Substantia nigra (tissue), 51 donors: ENCODE measurements at places on chromosomes 5 and 9.

- no peak for DNase-seq
Observed at GRCh38 chr5:137071931-137072330, 427.2 kb downstream of the SPOCK1 start.

GRCh38 chr5:50745221-50745910 lies 78.9 kb downstream of the PARP8 start:
- DNase-seq, result no peak

DNA sequence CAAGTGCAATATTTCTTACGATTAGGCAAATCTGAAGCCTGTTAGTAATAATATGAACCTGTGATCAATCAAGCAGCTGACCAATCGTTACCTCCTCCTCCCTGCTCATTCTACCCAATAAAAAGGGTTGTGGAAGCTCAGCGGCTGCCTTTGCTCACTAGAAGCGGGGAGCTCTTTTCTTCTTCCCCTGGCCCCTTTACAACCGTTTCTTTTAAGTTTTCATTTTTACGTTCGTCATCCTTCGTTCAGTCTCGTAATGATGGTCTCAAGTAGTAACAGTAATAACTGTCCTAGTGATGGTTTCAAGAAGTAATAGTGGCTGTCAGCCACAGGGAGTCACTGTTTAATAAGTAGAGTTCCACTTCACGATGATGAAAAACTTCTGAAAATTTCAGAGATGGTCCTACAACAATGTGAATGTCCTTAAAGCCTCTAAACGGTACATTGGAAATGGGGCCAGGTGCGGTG lies 6.2 kb downstream of the UGT3A2 start:
- no peak for DNase-seq

DNA sequence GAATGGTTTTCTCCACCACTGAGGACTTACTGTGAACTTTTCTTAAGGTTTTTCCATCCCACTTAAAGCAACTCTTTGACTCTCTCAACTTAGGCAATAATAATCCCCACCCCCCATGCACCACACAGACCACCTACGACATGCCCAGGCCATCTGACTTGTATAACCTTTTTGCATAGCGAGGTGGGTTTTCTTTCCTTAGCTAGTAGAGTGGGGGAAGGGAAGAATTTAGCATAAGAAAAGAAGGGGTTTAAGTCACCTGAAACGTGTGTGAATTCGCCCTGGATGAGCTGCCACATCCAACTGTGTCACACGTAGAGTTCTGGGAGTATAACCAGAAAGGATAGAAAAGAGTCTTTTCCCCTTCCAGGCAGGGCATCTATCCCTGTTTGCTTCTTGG lies 262.7 kb downstream of the YTHDC2 start:
- DNase-seq, result no peak

- no peak for DNase-seq
Observed at GRCh38 chr5:72949481-72949880, 6.4 kb upstream of the FCHO2 start.

DNA sequence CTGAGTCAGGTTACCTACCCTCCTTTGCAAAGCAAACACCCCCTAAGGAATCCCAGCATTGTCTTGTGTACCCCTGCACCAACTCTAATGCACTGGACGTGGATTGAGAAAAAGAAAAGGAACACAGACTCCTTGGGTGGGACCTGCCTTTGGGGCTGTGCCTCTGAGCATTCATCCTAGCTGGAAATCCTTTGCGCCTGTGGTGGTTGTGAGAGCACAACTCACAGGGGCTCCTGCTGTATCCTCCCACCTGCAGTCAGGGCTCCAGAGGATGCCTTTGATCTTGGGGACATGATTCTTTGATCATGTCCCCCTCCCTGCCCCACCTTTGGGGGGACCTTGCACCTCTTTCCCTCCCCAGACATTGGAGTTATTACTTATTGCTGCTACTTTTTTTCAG lies 338.5 kb downstream of the GADD45G start:
- no peak for DNase-seq

DNA sequence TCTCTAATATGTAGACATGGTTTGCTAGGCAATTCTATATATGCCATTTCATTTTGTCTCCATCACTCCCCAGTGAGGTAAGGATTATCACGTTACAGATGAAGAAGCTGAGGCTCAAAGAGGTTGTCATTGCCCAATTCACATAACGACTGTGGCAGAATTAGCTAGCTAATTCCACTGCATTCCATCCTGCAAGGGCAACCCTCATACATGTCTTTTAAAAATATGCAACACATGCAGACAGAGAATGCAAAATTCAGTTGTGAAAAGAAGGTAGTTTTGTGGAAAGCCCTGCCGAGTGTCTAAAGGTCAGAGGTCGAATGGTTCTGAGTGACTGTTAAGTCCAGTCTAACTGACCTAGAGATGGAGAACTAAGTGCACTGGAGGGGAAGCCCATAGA lies 219.2 kb downstream of the PAPPA start:
- DNase-seq, result no peak

DNA sequence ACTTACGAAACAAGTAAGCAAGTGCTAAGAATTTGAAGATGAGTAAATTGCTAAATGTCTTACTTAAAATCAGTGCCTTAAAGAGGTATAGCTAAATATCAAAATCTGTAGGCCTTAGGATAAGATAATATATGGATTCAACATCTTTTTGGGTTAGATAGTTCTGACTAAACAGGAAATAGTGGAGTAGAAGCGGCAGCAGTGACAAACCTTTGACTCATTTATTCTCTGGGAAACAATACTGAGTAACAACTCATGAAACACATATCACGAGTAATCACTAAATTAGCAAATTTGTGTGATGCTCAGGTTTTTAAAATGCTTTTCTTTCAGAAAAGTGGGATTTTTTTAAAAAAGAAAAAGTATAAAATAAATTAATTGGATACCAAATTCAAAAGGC lies 762.1 kb upstream of the TYRP1 start:
- DNase-seq, result no peak

DNA sequence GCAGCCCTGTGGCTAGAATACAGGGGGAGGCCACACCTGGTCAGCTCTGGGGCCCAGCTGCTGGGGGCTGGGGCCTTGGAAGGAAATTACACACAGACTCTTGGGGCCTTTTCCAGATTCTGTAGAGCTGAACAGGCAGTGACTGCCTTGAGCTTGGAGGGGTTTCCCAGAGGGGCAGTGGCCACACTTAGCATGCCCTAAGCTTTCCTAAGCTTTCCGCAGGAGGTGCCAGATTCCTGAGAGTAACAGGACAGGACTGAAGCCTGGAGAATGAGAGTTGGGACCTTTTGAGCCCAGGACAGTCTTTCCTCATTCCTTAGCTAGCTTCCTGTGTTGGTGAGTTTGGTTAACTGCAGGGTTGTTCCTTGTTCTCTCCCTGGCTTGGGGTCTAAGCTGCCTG lies 1.4 kb downstream of the TBC1D13 start:
- no peak for DNase-seq

GRCh38 chr9:69975681-69976080 lies 68.0 kb upstream of the MAMDC2 start:
- DNase-seq, result no peak

DNA sequence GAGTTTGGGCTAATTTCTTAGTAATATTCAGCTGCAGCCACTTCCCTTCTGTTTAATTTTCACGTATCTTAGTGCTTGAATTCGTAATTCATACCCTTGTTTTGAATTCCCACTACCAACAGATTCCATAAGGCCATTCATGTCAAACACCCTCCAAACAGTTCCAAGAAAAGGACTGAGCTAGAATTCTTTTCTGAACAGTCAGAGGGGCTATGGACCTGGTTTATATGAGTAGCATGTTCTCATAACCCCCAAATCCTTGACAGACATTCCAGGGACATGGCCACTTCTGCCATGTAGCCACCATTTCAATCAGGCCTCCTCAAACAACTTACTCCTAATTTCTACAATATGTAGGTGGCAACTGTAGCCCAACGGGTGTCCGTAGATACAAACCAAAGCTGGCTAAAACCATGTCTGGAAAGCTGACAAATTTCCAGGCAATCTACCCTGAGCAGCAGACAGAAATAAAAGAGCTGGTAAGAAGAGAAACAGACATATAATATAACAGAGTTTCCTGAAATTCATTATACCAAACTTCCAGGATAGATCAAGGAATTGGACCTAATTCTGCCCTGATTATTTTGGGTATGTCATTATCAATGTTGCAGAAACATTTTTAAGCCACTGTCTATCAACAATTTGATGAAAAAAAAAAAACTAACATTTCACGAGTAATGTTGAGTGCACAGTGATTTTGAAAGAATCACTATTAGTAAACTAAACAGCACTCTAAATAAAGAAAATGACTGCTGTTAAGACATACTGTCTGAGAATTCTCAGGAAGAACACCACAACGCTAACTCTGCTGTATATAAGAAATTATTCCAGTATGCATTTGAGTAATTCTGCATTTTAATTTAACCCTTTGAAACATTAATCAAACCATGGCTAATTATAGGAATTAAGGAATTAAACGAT lies 40.7 kb downstream of the EBF1 start:
- DNase-seq, result no peak

- no peak for DNase-seq
Observed at GRCh38 chr5:120803282-120803681, 339.2 kb downstream of the PRR16 start.

DNA sequence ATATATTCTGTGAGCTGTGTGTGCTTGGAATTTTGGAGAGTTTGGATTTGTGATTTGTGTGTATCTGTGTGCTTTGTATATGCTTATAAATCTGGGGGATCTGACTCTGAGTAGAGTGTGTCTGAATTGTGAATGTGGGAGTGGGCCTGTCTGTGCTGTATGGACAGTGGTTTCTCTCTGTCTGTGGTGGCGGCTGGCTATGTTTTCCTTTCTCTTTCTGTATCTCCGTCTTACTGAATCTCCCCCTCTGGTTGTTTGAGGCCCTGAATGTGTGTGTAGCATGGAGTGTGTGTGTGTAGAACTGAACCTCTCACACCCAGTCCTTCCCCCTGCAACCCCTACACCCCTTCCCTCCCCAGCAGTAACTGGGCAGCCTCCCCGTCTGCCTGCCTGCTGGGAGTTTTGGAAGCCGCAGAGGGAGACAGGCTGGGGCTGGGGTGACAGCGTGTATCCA lies 4.7 kb downstream of the CXXC5 start:
- no peak for DNase-seq

DNA sequence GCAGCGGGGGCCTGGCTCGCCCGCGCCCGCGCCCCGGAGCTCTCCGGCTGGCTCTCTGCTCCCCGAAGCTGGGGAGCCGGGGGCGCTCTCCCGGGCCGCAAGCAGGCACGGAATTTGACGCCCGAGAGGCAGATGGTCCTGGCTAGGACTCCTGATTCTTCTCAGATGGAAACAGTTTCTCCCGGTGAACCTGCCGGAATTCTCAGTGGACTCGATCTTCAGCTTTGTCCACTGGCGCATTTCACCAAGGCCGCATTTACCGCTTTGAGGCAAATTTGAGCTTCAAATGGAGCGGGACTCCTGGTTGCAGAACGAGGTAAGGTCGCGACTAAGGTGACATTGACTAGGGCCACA lies 305.7 kb upstream of the KCNN2 start:
- DNase-seq, result no peak

GRCh38 chr5:71829206-71829605 lies 110.1 kb downstream of the CARTPT start:
- DNase-seq, result no peak

GRCh38 chr9:96854651-96855273 lies 448 bp upstream of the ZNF782 start:
- DNase-seq, result no peak

GRCh38 chr9:27572918-27573633 lies at the start of gene C9orf72:
C9orf72 (minus strand) TSS chr9:27573481; CDS start chr9:27567120, 6,361 bp downstream.
- DNase-seq, result peak; percentile 90

DNA sequence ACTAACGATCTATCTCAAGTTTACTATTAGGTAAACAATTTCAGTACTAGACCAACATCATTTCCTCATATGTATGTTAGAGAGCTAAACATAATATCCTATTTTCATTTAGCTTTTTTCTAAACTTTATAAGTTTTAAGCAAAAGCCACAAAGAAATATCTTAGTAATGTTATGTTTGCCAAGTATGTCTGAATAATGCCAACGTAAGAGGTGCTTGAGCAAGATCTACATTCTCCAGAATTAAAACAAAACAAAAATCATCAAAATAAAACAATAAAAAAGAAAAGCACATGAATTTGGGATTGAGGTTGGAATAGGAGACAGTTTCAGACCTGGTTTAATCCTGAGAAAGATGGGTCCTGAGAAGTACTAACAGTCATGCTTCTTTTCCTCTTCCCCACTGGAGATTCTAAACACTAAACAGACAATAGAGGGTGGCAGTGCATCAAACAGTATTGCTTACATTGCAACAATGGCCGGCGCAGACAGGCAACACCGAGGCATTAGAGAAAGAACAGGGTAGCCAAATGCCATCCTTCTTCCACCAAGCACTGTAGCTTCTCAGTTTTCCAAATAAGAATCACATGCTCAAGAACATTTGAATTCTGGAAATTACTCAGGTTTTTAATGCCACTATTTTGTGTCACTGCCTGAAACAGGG lies 33.6 kb downstream of the CSNK1A1 start:
- DNase-seq, result no peak

DNA sequence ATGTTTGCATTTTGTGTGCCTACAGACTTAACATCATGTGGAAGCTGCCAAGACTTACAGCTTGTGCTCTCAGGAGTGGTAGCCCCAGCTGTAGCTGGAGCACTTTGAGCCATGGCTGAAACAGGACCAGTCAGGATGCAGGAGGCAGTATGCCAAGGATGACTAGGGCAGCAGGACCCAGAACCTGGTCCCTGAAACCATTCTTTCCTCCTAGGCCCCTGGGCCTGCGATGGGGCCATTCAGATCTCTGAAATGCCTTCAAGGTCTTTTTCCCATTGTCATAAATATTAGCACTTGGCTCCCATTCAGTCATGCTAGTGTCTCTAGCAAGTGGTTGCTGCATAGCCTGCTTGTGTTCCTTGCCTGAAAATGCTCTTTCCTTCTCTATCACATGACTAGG lies 29.6 kb upstream of the VLDLR start:
- no peak for DNase-seq

GRCh38 chr9:83920927-83921707 lies at the start of gene KIF27:
KIF27 (minus strand) TSS chr9:83921432; CDS start chr9:83915591, 5,841 bp downstream.
- DNase-seq, result peak; percentile 93

- DNase-seq, result peak; percentile 26
Observed at GRCh38 chr9:13139641-13140171, 139.8 kb downstream of the MPDZ start.

- DNase-seq, result no peak
Observed at GRCh38 chr9:69250681-69251080, 74.3 kb upstream of the ENTREP1 start.

DNA sequence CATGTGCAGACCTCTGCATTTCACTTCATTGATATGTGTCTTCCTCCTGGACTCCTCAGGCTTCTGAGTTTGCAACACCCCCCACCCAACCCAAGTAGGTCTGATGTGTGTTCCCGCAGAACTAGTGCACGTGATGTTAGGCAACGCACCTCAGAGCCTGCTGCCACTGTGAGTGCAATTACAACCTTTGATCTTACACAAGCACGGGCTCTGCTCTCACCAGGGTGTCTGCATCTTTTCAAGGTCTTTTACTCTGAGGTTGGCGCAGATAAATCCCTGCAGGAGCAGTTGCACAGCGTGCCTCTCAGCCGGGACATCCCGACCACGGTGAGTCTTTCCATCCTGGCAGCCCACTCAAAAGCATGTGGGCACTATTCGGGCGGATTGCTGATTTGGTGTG lies 80.1 kb downstream of the EGFLAM start:
- DNase-seq, result no peak

- peak; percentile 71 for DNase-seq
Observed at GRCh38 chr9:37433867-37434371, 11.4 kb downstream of the GRHPR start.

GRCh38 chr9:111805830-111806241 lies 11.1 kb upstream of the SHOC1 start:
- no peak for DNase-seq

GRCh38 chr5:94577466-94578245 lies 40.7 kb downstream of the KIAA0825 start:
- no peak for DNase-seq
